Fibroblast of mammary gland (primary cell): ENCODE measurements at places on chromosomes 4 and X.
A peak's percentile ranks its signal among the peaks of the same experiment; 100 is the strongest.

DNA sequence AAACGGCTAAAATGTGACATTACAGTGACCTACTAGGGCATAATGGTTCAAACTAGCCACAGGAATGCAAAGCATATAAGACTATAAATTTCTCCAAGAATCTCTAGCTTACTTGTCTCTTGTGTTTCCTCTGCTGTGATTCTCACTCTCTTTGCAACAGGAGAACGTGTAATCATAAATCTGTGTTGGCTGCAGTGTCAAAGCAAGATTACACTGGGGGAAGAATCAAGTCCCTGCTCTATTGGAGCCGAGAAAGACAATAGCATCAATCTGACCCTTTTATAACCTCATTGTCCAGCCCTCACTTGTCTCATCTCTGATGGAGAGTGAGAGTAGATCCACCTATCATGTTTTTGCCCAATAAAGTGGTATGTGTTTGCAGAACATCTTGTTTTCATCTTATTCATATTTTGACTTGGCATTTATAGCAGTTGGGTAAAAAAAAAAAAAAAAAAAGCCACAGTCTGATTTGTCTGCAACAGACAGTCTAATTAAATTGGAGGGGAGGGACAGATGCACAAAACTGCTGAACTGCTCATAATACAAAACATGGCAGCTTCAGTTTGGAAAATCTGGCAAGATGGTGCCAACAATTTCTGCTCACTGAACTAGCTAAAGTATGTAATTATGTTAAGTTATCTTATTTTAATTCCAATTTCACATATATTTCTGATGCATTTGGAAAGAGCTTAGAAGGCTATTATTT is 165.0 kb upstream of the GABRA2 start:
- no peak for DNase-seq

- DNase-seq, result peak; percentile 62
Measured at GRCh38 chr4:150960079-150960478, 55.0 kb downstream of the LRBA start.

DNA sequence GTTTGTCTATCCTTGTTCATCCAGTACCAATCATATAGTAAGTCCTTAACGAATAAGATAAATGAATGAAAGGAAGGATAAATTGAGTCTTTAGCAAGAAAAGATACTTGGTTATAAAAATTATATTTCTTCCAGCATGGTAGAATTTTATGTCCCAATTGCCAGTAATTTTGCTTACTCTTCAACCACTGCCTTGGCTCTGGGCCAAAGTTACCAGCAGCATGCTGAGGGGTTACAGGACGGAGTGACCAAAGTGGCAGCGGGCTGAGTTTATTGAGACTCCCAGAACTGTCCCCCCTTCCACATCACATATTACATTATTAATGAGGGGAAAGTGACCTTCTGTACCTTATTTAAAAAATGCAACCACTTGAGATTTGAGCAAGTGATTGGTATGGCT is 121.7 kb downstream of the RASGEF1B start:
- no peak for DNase-seq

- peak; percentile 49 for DNase-seq
Measured at GRCh38 chr4:127501103-127501502, 131.7 kb upstream of the INTU start.

- peak; percentile 74 for DNase-seq
Measured at GRCh38 chr4:38154681-38155588, 194.7 kb downstream of the PTTG2 start.

GRCh38 chr4:40838742-40839141 is 89.0 kb downstream of the NSUN7 start:
- no peak for DNase-seq

DNA sequence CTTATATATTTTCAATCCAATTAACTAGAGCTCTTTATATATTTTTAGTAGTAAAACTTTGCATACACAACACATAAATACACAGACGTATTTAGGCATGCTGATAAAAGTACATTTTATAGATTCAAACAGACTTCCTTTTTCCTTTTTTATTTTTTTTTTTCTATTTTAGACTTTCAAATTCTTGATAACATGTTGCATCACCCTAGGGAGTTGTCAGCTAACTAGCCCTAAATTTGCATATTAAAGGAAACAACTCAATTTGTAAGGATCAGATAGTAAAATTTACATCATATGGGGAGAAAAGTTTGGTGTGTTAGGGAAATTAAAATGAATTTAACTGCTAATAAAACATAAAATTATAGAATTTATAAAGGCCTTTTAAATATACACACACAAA is 47.4 kb upstream of the APOOL start:
- DNase-seq, result no peak

GRCh38 chrX:136115904-136116297 is 31.4 kb upstream of the FHL1 start:
- DNase-seq, result no peak

DNA sequence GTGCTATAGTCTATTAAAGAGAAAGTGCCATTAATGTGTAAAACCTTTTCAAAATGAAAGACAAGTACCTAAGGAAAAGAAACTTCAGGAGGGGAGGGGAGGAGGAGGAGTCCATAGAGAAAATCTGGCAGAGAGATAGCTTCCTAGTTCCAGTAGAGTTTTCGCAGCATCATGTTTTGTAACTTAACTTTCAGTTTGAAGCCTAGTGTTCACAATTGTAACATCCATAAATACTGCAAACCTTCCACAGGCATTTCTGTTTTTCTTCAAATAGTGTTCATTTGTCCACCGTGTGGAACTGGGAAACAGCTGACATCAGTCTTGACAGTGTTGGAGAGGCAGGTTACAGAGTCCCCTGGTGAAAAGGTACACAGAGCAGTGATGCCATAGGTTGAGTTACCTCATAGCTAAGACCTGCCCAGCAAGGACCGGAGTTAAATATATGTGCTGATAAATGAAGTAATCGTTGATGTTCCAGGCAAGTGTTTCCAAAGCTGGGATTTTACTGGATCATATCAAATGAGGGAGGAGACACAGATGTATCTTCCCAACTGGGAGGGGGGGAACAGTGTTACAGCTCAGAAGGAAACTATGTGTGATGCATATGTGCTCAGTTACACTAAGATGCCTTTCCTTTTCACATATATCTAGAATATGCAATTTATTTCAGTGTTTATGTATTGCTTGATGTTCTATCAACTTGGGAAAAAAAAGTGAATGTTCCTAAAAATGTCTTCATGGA is 369.5 kb upstream of the FAM241A start:
- peak; percentile 35 for DNase-seq

GRCh38 chr4:66475596-66475995 is 805.3 kb upstream of the EPHA5 start:
- DNase-seq, result no peak

DNA sequence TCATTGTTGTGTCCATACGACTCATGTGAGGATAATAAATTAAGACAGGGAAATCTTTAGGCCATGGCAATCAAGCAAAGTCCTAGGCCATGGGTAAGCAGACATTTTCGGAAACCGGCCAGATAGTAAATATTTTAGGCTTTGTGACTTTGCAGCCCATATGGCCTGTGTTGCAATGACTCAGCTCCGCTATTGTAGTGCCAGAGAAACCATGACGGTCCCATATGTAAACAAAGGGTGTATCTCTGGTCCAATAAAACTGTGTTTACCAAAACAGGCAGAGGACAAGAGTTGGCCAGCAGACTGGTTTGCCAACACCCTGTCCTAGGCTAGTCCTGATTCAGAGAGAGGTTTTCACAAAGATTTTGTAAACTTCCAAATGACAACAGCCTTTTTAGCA is 5.0 kb downstream of the FAM114A1 start:
- peak; percentile 90 for DNase-seq

DNA sequence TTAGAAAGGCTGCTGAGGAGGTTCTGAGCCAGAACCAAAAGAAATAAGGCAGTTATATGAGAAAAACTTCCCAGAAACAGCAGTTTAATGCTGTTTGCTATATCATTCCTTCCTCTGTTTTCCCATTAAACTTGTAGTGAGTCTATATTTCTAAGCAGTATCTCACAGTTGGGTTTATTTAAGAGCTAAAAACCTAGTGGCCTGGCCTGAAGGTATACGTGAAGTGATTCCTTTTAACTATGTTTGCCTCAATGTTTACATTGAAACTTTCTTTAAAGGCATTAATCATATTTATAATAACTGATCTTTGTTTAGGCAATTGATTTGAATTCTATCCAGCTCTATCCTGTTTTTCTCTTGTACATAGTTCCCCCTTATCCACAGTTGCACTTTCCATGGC is 19.1 kb upstream of the RAP1GDS1 start:
- DNase-seq, result no peak

- DNase-seq, result no peak
Measured at GRCh38 chr4:156000491-156000890, 46.8 kb upstream of the CTSO start.

GRCh38 chrX:19514791-19515614 is at the start of gene MAP3K15:
TSS of gene MAP3K15 (minus strand) at chrX:19515508. CDS start at chrX:19515261, 247 bp downstream.
- DNase-seq, result peak; percentile 3

DNA sequence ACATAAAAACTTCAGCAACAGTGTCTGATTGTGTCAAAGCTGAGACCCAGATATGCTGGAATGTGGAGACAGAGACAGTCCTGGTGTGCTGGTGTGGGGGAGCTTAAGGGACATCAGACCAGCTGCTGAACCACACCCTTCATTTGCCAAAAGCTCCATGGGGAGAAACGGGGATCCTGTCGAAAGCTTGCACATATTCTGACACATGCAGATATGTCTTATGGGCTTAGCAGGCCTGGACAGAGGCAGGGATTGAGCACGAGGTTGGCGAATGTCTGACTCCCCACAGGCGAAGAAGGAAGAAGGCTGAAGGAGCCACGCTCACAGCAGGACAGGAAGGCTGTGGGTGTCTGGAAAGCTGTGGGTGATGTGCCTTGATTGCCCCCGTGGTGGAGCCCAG is 72.1 kb upstream of the ACSL1 start:
- no peak for DNase-seq

DNA sequence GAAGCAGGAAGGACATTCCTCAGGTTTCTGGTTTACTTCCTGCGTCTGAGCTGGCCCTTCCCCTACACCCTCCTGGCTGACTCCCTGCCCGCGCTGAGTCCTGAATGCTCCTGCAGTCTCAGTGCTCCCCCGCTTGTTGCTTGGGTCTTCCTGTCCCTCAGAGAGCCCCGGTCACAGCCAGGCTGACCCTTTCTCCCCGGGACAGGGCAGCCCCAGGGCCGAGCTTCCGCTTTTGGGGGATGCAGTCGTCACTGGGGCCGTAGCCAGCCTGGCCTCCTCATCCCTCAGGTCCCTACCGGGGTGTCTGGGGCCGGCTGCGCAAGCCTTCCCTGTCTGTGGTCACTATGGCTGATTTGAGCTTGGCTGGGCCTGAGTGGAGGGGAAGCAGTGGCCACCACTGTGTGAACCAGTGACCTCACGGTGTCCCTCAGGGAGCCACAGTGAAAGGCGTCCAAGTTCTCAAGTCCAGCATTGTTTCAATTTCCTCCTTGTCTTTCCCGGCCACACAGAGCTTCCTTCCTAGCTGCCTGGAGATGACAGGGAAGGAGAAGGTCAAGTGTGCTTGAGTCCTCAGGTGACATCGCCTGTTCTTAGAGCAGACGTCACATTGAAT is 34.1 kb upstream of the ASMTL start:
- no peak for DNase-seq

GRCh38 chr4:54172156-54172555 is 56.9 kb upstream of the PDGFRA start:
- no peak for DNase-seq

DNA sequence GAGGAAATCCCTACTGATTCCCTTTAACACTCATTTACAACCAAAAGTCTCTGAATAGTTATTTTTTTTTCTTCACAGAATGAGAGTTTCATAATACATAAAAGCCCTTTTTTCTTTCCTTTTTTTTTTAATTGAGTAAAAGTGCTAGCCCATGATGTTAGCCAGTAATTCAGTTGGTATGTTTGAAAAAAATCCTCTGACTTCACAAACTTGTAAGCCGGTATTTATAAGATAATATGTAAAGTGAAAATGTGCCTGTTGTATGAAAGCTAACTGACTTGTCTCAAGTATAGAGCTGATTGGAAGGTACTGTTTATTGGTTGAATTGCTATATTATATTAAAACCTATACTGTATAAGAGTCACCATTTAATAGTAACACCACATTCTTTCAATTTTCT is 70.2 kb upstream of the NEIL3 start:
- DNase-seq, result no peak

- DNase-seq, result peak; percentile 83
Measured at GRCh38 chr4:142353149-142353738, 492.9 kb downstream of the INPP4B start.
